ENCODE measurements at places on chromosomes 12 and 14.

- no peak for DNase-seq
Observed at GRCh38 chr14:39265806-39266524, 32.2 kb downstream of the MIA2 start.

- no peak for DNase-seq
Observed at GRCh38 chr12:43054085-43054484, 464.5 kb upstream of the PRICKLE1 start.

DNA sequence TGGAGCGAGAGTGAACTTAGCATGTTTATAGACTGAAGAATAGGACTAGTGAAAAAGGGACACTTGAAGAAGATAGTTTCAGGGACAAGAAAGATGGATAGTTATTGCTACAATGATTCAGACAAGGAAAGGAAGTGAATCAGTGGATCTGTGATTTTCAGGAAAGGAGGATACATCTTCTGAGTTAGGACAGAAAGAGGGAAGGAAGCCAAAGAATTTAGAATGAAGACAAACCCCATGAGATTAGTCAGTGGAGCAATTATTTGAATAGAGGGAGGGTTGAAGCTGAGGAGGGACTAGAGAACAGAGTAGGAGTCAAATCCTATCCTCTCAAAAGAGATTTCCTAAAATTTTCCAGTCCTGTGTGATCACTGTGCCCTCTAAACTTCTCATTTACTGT is 282.7 kb downstream of the AKAP6 start:
- DNase-seq = no peak

DNA sequence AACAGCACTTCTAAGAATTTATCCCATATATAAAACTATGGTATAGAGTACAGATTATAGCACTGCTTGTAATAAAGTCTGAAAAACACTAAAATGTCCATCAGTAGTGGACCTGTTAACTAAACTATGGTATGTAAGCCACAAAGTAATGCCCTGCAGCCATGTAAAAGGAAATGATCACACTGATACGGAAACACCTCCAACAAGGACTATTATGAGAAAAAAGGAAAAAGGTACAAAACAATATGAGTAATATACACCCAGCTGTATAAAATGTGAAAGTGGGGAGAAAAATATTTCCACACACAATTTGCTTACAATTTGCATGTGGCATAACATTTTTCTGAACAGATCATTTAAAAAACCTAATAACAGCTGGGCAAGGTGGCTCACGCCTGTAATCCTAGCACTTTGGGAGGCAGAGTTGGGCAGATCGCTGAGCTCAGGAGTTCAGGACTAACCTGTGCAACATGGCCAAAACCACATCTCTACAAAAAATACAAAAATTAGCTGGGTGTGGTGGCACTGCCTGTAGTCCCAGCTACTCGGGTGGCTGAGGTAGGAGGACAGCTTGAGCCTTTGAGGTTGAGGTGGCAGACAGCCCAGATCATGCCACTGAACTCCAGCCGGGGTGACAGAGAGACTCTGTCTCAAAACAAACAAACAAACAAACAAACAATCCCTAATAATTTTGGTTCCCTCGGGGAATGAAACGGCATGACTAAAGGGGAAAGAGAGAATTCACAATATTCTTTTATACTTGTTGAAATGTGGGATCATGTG is 250.5 kb downstream of the MED13L start:
- no peak for DNase-seq

DNA sequence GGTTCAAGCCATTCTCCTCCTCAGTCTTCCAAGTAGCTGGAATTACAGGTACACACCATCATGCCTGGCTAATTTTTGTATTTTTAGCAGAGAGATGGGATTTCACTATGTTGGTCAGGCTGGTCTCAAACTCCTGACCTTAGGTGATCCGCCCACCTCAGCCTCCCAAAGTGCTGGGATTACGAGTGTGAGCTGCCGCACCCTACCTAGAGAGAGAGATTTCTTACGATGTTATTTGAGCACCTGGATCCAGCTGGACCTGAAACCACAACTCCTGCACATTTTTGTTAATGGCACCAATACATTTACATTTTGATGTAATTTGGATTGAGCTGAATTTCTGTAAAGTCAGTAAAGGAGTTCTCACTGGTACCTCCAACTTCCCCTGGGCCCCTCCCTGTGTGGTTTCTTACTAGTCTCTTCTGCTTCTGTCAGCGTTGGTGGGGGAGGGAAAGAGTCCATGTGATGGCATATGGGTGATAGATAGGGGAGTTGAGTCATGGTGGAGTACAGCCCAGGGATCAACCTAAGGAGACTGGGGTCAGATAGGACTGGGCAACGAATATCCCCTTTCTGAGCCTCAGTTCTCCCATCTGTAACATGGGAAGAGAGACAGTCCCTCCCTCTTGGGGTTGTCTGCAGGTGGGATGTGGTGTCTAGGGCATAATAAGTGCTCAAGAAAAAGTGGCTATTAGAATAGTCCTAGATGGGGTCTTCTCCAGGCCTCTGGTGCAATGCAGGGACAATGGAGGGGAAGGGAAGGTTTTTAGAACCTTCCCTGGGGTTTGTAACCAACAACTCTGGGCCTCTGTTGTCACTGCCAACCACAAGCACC is 83.3 kb upstream of the MED13L start:
- DNase-seq = no peak
